CD4-positive, alpha-beta T cell treated with Interleukin-17A for 4 hours (primary cell): ENCODE measurements at places on chromosomes 6 and 20.

DNA sequence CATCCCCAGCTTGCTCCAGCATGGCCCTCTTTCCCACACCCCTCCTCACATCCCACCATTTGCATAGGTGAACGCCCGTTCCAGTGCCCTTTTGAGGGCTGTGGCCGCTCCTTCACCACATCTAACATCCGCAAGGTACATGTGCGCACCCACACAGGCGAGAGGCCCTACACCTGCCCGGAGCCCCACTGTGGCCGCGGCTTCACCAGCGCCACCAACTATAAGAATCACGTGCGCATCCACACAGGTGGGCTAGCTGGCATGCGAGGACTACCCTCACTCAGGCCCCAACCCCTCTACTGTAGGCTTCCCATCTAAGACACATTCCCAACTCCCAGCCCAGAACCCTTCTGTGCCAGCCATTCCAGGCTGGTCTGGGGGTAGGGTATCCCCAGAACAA lies 6.1 kb upstream of the DEF6 start:
- no peak for DNase-seq

- DNase-seq, result no peak
Observed at GRCh38 chr6:157240059-157240959, 83.0 kb downstream of the TMEM242 start.

DNA sequence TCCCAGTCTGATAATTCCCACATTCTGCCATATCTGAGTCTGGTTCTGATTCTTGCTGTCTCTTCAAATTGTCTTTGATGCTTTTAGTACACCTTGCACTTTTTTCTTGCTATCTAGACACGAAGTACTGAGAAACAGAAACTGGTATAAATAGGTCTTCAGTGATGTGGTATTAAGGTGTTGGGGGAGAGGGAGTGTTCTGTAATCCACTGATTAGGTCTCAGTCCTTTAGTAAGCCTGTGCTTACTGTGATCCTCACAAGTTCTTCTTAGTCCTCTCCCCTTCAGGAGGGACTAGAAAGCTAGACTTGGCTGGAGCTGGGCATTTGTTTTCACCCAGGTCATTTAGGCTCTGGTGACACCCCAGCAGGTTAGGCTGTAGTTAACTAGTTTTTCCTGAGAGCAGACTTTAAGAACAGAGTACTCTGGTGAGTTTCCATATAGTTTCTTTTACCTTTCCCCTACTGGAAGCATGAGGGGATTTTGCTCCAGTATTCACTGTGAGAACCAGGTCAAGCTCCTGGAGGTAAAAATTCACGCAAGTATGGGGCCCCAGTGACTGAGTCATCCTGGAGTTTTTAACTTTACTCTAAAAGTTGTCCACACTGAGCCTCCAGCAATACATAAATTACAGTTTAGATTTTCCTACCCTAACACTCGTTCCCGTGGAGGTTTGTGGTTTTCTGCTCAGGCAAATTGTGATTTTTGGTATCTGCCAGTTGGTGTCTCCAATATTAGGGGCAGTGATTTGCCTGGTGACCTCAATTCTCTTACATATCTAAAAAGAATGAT lies 154.6 kb downstream of the CDKAL1 start:
- DNase-seq, result no peak

GRCh38 chr6:154408891-154409500 lies 52.4 kb upstream of the IPCEF1 start:
- DNase-seq, result peak; percentile 17

DNA sequence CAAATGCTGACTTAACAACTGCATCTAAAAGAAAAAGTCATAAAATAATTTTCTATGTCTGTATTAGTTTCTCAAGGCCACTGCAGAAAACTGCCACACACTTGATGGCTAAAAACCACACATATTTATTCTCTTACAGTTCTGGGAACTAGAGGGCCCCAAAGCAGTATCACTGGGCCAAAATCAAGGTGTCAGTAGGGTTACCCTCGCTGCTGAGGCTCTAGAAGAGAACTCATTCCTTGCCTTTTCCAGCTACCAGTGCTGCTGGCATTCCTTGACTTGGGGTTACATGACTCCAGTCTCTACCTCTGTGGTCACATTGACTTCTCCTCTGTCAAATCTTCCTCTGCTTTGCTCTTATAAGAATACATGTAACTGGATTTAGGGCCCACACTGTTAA lies 124.6 kb upstream of the THEMIS start:
- DNase-seq, result no peak

DNA sequence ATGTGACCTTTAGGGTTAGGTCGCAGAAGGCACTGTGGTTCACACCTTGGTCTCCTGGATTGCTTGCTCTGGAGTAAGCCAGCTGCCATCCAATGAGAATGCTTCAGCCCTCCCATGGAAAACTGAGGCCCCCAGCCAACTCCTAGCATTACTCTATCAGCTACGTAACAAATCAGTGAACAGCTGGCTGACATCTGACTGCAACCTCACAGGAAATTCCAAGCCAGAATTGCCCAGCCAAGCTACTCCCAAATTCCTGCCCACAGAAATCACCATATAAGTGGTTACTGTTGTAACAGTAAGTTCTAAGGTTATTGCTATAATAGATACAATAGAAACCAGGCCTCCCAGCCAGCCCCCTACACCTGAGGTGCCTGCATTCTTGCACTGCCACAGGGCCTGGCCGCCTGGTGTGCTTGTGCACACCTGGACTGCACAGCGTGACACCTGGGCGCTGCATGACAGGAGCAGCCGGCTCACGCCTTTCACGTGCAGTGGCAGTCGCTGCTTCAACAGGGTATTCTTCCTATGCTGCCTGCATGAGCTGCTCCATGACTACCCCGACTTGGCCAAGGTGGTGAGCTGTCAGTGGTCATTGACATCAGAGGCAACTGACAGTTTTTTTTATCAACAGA lies 429.7 kb upstream of the RUNX2 start:
- DNase-seq, result no peak

DNA sequence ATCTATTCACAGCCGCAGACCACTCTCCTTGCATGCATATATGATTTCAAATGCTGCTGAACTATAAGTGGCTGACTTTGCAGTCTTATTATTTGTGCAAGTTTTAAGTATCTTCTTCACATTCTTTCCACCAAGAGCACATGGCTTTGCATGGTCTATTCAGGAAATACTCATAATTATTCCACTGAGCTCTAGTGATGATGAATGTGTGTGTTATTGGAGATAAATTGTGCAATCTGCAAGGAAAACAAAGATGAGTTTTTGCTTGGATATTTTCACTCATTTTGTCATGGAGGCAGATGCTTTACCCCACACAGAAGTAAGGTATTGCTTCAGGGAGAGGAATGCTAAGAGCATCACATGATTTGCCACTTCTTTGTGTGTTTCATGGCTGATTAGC lies 764.6 kb downstream of the TBC1D32 start:
- DNase-seq, result no peak

- DNase-seq, result peak; percentile 35
Observed at GRCh38 chr20:362271-363254, 15.7 kb downstream of the NRSN2 start.

DNA sequence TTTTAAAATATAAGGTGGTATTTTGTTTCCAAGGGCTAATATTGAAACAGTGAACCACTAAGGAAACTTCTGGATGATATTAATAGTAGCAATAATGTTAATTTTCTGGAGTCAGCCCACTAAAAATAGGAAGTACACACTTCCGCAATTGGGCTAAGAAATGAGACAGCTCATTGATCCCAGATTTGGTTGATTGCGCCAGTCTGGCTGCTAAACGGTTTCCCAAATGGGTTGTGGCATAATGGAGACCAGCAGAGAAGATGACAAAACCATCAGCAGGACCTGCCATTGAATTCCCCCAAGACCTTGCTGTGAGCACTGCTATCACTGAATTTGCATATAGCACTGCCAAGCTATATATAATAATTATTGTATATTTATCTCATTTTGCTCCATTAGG lies 71.2 kb upstream of the SGK1 start:
- no peak for DNase-seq

- DNase-seq, result no peak
Observed at GRCh38 chr6:154995254-154996015, at the start of gene TIAM2. Gene TIAM2, plus strand, starts transcription at chr6:154995315. Its CDS starts 133,909 bp downstream, at chr6:155129224.

GRCh38 chr6:119446115-119446554 lies 96.6 kb upstream of the MAN1A1 start:
- no peak for DNase-seq

DNA sequence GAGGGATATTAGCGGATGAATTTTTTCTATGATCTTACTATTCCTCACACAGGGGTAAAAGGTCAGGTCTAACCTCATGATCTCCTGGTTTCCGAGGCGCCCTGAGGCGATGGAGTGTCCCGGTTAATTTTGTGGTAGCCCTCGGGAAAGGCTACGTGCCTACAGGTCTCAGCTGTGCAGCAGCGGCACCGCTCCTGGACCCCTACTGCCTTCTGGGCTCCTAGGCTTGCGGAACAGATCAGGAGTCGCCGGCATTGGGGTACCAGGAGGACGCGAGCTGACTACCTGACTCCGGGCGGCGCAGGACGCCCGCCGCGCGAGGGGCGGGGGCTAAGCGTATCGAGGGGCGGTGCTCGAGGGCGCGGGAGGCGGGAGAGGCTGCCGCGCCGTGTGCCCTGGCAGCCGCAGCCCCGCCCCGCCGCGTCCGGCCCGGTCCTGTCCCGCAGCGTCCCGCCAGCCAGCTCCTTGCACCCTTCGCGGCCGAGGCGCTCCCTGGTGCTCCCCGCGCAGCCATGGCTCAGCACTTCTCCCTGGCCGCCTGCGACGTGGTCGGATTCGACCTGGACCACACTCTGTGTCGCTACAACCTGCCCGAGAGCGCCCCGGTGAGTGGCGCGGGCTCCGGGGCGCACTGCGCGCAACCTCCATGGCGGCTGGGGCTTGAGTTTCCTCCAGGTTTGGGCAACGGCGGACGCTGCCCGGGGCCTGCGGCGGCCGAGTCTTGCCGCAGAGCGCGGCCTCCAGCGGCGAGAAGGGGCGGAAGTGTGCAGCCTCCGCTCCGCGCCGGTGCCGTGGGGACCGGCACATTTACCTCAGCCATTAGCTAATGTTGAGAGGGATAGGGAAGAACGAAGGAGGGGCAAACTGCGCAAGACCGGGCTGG lies at the start of gene NT5DC1:
Gene NT5DC1 (plus strand): TSS at position 435 of the 883 bp plus-strand sequence. CDS start 78 bp downstream, at position 513.
- peak; percentile 90 for DNase-seq

- no peak for DNase-seq
Observed at GRCh38 chr20:3927486-3928291, 38.5 kb downstream of the PANK2 start.

DNA sequence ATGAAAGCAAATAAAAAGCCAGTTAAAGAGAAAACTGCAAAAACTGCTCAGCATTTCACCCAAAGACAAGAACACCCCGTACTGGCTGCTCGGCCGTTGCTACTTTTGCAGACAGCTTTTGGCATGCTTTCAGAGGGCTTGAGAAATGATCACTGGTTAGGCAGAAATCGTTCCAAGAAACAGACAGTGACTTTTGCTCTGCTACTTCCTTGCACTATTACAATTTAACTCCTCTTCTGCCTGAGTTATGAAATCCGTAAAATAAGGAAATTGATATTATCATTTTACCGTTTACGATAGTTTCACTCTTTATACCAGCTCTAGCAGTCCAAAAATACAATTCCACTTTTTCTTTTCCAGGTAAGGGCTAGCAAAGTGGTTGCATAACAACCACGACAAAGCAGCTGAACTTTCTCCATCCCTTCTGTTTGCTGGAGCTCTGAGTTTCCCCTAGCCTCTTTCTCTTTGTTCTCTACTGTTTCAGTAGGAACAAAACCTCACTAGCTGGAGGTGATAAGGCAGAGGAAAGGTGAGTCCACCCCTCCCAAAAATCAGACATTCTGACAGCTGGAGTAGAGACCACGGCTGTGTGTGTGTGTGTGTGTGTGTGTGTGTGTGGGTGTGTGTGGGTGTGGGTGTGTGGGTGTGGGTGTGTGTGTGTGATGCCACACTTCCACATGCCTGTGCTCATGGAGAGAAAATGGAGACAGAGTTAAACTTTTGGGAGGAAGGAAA lies 191.8 kb upstream of the RREB1 start:
- no peak for DNase-seq

GRCh38 chr6:160462551-160463109 lies 114.5 kb downstream of the SLC22A3 start:
- peak; percentile 47 for DNase-seq

GRCh38 chr20:25707695-25708094 lies 11.0 kb upstream of the ZNF337 start:
- DNase-seq, result no peak

DNA sequence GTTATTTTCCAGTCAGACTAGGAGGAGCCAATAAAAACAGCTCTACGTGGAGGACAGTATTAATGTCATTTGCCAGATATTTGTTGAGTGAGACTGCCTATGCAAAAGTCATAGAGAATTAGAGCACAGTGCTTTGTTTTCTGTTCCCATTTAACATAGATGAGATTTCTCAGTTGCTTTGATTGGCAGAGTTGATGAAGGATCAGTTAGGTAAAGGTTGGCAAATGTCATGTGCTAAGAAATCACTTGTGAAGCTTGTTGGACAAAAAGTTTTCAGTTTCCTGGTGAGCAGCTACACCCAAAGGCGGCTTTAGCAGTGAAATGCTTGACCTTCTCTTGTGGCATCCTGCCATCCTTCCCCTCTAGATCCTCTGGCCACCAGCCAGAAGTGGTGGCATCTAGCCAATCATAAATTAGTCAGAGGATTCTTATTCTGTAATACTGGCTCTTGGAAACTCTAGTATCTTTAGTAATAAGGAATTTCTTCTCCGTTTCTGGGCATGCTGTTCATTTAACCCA lies 37.0 kb downstream of the BCKDHB start:
- DNase-seq, result no peak

GRCh38 chr20:61385296-61385695 lies 133.2 kb downstream of the CDH4 start:
- no peak for DNase-seq

DNA sequence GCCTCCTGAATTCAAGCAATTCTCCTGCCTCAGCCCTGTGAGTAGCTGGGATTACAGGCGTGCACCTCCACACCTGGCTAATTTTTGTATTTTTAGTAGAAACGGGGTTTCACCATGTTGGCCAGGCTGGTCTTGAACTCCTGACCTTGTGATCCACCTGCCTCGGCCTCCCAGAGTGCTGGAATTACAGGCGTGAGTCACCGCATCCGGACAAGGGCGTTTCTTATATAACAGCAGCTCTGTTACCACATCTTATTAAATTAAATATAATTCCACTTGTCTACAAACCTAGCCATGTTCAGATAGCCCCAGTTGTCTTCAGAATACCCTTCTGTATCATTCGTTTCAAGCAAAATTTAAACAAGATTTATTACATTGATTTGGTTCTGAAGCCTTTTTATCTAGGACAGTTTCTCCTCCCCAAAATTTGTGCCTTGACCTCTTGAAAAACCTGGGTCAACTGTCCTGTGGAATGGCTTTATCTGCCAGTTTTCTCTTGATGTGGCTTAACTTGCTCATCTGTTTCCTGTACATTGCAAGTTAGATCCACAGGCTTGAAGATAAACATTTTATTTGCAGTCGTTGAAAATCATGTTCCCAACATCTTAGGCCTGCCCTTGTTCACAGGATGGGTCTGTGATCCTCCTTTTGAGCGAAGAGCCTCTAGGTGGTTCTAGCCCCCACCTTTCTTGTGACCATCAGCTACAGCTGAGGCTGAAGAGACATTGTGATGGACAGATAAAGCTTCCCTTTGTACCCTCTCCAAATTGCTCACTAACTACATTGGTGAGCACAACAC lies 132.2 kb downstream of the ARID1B start:
- DNase-seq, result no peak

GRCh38 chr20:23601715-23602114 lies 4.0 kb downstream of the CST9 start:
- DNase-seq, result no peak
